RWPE1 (cell line): ENCODE measurements at places on chromosomes 6 and 20.

- DNase-seq = no peak
These were observed 1.5 kb upstream of the PXMP4 start for GRCh38 chr20:33721391-33722140.

DNA sequence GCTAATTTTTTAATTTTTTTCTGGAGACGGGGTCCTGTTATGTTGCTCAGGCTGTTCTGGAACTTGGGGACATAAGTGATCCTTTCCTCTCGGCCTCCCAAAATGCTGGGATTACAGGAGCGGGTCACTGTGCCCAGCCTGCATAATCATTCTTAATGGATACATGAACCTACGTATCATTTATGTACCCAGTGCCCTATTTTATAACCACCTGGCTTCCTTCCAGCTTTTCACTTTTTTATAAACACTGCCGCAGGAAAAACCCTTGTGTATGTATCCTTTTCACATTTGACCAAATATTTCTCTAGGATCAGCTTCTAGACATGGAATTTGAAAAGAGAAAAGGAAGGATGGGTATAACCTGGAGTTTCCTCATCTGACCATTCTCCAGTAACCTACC lies 85.6 kb upstream of the RIN2 start:
- no peak for DNase-seq

DNA sequence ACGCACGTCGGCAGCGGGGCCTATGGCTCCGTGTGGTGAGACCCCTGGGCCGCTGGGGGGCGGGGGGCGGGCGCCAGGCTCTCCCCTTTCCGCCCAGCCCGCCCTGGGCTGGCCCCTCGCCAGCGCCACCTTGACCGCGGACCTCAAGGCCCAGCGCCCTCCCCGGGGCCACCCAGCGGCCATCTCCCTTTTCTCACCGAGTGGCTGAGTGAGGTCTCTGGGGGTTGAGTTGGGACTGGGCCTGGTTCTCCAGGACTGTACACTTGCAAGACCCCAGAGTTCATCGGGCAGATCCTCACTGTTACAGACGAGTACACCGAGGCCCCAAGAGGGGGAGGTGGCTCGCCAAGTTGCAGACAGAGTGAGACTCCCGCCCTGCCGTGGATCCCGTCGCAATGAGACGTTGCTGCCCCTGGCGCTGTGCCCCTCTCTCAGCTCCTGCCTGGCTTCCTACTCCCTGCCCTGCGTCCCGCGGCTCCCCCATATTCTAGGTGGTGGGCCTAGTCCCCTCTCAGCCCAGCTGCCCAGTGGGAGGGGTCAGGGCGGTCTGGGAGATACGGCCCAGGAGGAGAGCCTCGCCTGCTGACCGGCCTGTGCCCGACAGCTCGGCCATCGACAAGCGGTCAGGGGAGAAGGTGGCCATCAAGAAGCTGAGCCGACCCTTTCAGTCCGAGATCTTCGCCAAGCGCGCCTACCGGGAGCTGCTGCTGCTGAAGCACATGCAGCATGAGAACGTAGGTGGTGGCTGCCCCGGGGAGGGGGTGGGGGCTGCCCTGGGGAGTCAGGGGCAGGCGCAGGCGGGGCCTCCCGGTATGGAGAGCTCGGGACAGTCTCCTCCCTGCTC lies 576 bp downstream of the MAPK13 start:
- DNase-seq = peak; percentile 58

DNA sequence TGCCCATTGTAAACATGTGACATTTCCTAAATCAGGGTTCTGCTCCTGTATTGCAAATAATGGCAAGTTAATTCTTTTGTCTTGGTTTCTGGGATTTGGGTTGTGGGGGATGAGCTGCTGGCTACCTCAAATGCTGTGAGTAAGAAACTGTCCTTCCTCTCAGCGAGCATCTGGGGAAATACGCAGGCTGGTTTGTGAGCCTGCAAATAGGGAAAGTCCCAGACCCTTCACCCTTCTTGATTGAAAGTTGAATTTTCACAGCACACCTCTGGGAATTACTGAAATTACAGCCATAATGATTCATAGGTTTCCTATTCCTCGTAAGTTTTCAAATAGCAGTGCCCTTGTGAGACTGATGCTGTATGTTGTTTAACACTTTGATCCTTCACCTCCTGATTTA lies 138.1 kb downstream of the TBXT start:
- DNase-seq = no peak

DNA sequence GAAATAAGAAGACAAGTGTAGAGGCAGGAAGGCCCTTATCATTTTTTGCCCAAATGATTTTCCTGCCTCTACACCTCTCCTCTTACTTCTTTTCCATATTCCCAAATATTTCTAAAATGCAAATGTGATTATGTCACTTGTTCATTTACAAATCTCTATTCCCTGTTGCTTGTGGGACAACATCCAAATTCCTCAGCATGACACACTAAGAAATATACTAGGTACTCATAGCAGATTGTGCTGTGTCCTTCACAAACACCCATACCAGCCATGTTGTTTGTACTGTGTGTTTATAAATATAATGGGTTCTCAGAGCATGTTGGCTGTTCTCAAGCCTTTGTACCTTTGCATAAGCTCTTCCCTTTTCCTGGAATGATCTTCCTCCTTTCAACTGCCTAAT lies 17.7 kb upstream of the FYN start:
- DNase-seq = no peak

GRCh38 chr20:3116341-3116740 lies 31.8 kb upstream of the AVP start:
- no peak for DNase-seq

GRCh38 chr6:123940551-123940950 lies 136.9 kb downstream of the NKAIN2 start:
- no peak for DNase-seq

- DNase-seq = no peak
These were observed 104.9 kb downstream of the SESN1 start for GRCh38 chr6:108989700-108990099.

DNA sequence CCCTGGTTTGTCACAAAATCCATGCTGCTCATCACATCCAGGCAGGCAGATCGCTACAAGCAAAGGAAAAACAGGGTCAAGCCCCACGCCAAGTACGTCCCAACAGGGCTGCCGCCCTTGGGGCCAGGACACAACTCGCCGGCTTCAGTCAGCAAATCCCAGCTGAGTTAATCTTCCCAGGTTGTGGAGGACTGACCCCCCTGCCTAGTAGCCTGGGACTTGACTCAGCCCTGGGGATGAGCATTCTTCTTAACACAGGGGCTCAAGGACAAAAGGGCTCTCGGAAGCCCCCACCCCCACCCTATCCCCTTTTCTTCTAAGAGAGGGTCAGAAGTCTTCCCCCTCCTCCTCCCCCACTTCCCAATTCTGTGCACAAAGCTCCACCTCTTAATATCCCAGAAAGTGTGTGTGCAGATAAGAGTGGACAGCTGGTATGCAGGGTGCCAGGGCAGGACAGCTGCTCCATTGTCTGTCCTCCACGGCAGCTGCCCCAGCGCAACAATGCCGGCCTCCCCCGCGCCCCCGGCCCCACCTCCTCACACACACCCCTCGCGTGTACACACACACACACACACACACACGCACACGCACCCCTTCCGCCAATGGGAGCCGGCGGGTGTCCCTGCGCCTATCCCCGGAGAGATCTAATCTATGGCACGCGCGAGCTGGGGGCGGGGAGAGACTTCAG lies 4.5 kb downstream of the DLL1 start:
- no peak for DNase-seq

DNA sequence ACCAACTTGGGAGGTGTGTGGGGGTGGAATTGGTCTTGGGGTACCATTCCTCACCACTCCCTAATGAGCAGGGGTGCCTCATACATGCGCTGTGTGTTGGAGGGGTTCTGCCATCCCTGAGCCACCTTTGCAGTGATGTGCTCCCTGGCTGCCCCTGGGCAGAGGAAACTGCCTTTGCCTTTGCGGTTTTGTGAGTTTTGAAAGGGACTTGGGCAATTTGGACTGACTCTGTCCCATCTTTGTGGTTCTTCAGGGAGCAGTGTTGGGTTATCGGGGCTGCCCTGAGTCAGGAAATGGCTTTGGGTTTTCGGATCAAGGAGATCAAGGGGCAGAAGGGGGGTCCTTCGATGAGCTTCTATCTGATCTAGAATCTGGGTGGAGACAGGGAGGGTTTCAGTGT lies 3.9 kb upstream of the PHACTR3 start:
- DNase-seq = no peak

DNA sequence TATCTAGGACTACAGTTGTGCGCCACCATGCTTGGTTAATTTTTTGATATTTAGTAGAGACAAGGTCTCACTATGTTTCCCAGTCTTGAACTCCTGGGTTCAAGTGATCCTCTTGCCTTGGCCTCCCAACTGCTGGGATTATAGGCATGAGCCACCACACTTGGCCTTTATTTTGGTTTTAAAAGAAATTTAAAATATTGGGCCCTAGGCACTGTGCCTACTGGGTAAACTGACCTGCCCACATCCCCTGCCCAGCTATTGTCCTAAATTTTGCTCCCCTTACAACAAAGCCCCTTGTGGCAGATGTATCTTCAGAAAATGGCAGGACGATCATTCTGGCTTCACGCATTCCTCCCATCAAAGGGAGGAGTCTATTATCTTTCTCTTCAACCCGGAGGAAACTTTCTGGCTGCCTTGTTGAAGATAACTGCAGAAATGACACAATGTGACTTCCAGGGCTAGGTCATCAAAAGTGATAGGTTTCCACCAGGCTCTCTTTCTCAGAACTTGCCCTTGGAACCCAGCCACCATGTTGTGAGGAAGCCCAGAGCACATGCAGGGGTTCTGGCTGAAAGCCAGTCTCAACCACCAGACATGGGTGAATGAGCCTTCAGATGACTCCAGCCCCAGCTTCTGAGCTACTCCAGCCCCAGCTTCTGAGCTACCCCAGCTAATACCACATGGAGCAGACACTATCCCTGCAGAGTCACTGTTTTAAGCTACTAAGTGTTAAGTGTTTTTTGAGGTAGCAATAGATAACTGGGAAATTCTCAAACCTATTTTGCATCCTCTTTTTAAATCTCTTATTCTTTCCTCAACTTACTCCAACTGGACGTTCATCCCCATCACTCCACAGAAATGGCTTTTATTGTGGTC lies 4.6 kb upstream of the GUCA1B start:
- no peak for DNase-seq

DNA sequence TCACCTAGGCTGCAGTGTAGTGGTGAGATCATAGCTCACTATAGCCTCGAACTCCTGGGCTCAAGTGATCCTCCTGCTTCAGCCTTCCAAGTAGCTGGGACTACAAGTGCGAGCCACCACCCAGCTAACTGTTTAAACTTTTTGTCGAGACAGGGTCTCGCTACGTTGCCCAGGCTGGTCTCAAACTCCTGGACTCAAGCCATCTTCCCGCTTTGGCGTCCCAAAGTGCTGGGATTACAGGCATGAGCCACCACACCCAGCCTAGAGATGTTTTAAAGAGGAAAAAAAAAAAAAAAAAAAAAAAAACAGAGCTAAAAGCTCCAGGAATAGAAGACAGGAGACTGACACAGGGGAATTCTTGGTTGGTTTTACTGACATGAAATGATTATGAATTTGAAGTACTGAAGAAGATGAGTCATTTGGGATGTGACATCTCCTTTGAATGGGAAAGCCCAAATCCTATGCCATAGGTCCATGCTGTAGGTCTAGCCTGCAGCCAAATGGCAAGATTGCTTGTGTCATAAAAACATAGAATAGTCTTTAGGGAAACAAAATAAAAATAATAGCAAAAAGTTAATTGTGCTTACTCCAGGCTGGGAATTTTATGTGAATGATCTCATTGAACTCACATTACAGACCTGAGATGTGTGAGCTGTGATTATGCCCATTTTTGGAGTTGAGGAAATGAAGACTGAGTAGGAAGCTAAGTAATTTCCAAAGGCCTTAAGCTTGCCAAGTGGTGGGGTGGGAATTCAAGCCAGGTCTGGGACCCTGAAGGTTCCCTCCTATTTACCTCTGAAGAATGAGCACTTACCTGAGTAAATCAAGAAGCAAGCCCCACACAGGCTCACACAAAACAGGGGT lies 24.3 kb upstream of the NHSL1 start:
- no peak for DNase-seq

- no peak for DNase-seq
These were observed 4.4 kb downstream of the MOCS1 start for GRCh38 chr6:39929733-39930461.

DNA sequence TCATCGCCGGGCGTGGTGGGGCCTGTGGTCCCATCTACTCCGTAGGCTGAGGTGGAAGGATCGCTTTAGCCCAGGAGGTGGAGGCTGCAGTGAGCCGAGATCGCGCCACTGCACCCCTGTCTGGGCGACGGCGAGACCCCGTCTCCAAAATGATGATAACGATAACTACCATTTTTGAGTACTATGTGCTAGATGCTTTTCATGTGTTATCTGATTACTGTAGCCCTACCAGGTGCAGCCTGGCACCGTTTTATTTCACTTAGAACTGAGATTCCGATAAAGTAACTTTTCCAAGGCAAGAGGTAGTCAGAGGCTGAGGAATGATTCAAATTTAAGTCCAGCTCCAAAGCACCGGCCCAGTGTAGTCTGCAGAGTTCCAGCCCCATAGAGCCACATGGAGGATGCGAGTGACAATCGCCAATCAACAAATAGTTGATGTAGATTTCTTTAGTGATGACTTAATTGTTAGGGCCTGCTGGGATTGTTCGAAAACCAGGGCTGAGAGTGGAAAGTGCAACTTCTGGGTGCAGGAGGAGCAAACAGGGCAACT lies 727 bp downstream of the ERMARD start:
- DNase-seq = peak; percentile 3

DNA sequence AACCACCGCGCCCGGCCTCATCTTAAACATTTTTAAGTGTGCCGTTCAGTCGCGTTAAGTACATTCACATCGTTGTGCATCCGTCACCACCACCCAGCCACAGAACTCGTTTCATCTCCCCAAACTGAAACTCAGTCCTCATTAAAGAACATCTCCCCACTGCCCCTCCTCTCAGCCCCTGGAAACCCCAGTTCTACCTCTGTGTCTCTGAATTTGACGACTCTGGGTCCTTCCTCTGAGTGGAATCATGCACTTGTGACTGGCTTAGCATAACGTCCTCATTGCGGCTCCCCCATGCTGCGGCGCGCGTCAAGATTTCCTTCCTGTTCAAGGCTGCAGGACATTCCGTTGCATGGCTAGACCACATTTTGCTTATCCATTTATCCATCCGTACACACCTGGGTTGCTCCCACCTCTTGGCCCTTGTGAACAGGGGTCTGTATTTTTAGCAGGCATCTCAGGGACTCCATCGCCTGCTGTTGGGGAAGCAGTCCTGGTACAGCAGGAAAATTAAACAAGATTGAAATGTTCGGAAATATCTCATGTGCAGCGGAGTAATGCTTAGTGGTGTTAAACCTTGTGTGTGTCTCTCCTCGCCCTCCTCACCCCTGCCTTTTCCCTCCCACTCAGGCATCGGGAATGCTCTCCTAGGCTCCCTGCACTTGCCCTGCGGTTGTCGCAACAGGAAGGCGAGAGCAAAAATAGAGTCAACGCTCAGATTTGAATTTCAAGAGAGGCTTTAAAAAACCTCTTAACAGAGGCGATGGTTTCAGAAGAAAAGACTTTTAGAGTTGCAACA lies 127.9 kb downstream of the PXDC1 start:
- DNase-seq = no peak

GRCh38 chr20:10662661-10663458 lies 10.9 kb downstream of the JAG1 start:
- DNase-seq = no peak

- no peak for DNase-seq
These were observed 46.1 kb downstream of the GMPR start for GRCh38 chr6:16284472-16284871.
